CD4-positive, alpha-beta T cell treated with Interleukin-4 for 1 hour (primary cell): ENCODE measurements at places on chromosomes 7 and 10.

GRCh38 chr7:40221836-40222235 lies 87.0 kb downstream of the SUGCT start:
- DNase-seq: no peak

DNA sequence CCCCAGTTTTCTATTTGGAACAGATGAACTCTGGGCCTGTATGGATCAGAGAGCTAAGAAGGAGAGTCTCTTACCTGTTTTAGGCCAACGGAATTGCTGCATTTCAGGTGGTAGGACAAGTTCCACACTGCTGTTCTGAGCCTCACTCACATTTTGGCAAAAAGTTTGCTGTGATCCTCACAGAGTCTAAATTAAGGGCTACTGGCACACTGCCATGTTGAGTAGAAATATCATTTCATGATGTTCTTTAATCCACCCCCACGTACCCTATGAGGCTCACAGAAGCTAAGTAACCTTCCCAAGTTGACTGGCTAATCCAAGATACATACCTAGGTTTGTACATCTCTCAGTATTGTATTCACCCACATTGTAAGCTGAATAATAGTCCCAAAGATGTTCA lies 447.2 kb downstream of the INHBA start:
- no peak for DNase-seq

DNA sequence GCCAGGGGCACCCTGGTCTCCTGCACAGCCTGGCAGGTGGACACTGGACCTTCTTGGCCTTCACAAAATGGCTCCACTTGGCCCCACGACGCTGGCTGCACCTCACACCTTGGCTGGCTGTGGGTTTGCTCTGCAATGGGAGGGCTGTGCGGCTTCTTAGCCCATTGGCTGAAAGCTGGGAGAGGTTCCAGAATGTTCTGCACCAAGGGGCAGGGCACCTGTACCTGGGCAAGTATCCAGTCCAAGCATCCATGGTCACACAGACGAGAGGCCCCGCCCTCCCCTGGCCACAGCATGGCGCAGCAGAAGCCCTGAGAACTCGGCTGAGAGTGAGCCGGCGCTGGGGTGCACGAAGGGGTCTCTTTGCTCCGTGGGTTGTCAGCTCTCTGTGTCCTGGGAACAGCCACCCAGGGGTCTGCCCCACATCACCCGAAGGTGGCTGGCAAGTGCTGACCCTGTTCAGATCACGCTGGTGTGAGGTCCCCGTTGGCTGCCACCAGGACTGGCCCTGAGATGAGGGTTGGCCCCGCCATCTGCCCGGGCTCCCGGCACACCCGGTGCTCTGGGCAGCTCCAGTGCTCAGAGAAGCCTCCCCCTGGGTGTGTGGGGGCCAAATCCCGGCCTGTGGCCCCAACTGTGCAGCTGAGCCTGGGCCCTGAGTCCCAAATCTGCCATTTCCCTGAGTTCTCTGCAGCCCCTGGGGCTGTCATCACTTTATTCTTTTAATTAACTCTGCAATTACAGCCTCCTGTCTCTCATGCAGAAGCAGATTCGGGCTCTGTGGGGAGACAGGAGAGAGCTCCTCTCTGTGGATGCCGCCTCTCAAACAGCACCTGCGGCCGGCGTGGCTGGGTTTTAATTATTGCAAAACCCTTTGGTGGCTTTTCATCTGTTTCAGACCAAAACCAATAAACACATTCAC lies 19.4 kb upstream of the ADGRA1 start:
- DNase-seq: no peak

- DNase-seq: no peak
These were observed 335.3 kb downstream of the NRG3 start for GRCh38 chr10:82210331-82210730.

DNA sequence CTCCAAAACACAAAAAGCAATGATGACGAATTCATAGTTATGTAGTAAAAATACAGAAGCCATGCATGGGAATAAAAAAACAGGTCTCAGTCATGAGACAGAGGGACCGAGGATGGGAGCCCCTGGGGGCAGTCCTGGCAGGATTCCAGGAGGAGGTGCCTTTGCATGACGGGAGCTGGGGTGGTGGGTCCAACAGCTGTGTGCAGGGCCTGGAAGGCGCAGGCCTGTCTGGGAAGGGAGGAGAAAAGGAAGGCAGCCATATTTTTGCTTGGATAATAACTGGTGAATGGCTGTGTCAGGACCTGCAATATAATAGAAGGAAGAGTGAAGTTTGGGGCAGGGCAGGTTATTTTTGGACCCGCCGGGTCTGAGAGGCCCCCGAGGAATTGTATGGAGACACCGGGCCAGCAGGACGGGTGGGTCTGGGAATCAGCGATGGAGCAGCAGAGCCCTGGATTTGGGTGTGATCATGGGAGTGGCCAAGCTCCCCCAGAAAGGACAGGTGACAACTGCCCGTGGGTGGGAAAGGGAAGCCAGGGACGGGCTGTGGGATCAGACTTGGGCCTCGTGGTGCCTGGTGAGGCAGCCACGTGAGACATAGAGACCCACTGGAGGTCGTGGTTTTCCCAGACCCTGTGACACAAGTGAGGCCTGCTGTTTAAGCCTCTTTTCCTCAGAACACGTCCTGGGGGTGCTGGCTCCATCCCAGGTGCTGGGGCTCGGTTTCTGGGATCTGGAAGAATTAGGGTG lies 2.9 kb upstream of the JAKMIP3 start:
- no peak for DNase-seq

- DNase-seq: no peak
These were observed 92.2 kb downstream of the SEMA3C start for GRCh38 chr7:80826520-80827238.

DNA sequence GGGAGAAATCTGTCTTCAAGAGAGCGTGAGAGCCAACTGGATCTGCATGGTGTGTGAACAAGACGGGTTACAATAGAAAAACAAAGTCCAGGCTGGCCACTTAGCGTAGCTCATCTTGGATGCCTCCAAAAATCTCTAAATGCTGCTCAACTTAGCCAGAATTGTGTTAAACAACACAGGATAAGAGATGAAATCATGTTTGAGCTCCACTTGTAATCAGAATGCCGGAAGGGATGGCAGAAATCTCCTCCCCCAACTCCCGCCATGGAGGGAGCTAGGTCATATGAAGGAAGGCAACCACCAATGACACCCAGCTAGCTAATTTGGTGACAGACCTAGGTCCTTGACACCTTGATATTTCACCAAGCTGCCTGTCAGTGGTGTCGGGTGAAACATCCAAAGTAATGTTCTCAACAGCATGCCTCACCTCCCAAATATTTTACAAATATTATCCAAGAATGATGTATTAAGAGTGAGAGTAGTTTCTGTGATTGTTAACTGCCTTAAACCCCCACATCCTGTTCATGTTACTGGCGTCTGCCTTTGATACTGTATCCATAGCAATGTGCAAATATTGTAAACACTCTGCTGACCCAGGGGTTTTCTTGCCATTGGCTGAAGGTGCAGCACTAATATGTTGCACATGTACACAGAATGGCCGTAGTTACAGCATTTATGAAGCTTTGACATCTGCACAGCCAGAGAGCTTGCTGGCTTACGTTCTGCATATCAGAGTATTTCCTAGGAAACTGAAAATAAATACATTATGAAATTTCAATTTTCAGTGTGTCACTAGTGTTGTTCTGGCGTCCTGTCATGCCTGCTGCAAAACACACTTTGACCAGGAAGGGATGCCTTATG lies 25.8 kb downstream of the TMEM254 start:
- DNase-seq: no peak

DNA sequence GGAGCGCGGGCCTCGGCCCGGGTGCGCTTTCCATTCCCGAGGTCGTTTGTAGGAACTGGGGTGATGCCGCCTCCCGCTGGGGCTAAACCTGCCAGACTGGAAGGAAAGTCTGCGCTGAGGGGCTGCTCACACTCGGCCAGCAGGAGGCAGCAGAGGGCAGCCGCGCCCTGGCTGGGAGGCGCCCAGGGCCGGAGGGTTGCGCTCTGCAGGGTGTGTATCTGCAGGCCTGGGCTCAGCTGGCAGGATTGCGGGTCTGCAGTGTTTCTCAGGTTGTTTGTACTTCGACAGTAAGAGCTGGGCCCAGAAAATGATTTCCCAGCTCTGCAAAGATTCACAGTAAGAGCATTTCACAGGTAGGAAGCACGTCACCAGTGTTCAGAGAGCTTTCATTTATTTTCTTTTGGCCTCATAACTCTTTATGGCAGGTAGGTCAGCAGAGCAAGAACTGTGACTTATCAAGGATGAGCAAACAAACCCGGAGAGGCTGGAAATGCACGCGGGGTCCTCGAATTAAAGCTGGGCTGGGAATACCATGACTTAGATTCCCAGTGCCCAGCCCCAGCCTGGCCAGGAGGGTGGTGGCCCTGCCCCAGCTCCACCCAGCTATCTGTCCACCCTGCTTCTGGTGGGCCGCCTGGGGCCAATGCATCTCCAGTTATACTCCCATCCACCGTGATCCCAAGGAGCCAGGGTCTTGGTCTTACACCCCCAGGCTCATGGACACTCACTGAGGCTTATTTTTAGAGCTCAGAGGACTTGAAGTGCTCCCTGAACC lies 15.2 kb upstream of the PPP2R2D start:
- peak; percentile 80 for DNase-seq

DNA sequence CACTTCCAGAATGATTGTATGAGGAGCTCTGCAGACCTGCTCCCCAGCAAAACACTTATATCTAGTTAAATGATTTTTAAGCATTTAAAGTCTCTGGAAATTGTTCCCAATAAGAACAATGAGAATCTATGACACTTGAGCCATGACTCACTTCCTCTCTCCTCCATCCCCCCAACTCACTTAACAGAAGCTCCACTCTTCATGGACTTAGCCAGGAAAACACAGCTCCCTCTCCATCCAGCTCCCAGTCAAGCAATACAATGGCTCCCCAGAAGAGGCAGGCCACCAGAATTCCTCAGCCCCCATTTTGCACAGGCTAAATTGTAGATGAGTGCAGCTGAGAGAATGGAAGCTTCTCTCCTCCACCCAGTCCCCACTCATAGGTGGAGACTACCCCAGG lies 27.0 kb downstream of the AOC1 start:
- DNase-seq: no peak

DNA sequence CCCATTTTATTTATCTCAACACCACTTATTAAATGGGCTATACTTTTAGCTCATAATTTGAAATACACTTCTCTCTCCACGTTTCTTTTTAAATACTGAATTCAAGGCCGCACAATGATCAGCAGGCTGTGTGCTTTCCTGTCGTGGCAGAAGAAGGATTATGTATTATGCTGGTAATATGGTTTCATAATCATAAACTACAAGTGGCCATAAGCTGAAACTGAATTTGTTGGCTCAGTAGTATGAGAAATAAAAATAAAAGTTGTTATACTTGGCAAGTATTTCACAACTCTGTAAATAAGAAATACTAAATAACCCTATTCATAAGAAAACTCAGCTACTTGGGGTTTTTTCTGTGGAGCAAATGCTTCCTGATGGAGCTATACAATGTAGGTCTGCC lies 313.6 kb downstream of the DOCK4 start:
- DNase-seq: no peak

- no peak for DNase-seq
These were observed 27.7 kb downstream of the PLXNA4 start for GRCh38 chr7:132548489-132549078.
